ENCODE measurements at places on chromosomes 16 and 17.
A peak's percentile ranks its signal among the peaks of the same experiment; 100 is the strongest.

- peak; percentile 88 for DNase-seq
Observed at GRCh38 chr16:68993885-68994284, 111.6 kb upstream of the HAS3 start.

GRCh38 chr17:28616281-28616680 lies 2.3 kb upstream of the RSKR start:
- no peak for DNase-seq

GRCh38 chr17:8991514-8992285 lies 26.2 kb upstream of the PIK3R5 start:
- peak; percentile 10 for DNase-seq

DNA sequence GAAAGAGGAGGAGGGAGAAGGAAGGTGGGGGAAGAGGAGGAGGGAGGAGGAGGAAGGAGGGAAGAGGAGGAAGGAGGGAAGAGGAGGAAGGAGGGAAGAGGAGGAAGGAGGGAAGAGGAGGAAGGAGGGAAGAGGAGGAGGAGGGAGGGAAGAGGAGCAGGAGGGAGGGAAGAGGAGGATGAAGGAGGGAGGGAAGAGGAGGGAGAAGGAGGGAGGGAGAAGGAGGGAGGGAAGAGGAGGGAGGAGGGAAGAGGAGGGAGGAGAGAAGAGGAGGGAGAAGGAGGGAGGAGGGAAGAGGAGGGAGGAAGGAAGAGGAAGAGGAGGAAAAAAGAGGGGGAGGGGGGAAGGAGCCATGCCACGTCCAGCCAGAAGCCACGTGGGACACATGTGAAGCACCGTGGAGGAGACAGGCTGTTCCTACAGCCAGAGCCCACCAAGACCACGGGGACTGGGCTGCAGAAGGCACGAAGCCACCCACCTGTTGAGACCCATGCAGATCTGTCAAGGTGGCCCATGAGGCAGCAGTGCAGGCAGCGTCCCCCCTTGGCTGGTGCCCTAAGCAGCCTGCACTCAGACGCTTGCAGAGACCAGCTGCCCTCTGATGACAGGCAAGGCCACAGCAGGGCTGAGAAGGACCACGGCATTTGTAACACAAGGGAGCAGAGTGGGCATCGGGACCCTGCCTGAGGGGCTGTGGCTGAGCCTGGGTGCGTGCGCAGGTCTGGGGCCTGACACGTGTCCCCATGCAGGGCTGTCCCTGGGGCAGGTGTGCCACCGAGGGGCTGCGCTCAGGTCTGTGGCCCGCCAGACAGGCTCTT lies 10.3 kb downstream of the NDUFAF8 start:
- DNase-seq = no peak

DNA sequence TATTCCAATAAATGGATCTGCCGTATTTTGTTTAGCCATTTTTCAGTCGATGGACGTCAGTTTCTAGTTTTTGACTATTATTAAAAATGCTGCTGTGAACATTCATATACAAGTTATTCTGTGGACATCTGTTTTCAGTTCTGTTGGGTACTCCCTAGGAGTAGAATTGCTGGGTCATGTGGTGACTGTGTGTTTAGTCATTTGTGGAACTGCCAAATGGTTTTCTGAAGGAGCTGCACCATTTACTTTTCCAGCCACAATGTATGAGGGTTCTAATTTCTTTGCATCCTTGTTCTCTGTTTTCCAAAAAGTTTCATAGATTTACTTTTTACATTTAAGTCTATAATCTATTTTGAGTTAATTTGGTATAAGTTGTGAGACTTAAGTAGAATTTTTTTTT lies 29.5 kb downstream of the CYLD start:
- peak; percentile 17 for DNase-seq

DNA sequence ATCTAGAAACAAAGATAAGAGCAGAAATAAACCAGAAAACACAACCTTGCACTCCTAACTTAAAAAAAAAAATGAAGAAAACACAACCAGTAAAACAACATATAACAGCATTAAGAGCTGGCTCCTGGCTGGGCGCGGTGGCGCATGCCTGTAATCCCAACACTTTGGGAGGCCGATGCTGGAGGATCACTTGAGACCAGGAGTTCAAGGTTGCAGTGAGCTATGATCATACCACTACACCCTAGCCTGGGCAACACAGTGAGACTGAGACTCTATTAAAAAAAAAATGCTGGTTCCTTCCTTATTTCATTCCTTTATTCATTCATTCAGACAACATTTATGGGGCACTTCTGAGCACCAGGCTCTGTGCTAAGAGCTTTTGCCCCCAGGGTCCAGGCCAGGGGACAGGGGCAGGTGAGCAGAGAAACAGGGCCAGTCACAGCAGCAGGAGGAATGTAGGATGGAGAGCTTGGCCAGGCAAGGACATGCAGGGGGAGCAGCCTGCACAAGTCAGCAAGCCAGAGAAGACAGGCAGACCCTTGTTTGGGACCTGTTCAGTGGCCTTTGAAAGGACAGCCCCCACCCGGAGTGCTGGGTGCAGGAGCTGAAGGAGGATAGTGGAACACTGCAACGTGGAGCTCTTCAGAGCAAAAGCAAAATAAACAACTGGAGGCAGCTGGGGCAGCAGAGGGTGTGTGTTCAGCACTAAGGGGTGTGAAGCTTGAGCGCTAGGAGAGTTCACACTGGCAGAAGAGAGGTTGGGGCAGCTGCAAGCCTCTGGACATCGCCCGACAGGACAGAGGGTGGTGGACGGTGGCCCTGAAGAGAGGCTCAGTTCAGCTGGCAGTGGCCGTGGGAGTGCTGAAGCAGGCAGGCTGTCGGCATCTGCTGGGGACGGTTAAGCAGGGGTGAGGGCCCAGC lies 2.6 kb downstream of the STH start:
- DNase-seq = no peak

DNA sequence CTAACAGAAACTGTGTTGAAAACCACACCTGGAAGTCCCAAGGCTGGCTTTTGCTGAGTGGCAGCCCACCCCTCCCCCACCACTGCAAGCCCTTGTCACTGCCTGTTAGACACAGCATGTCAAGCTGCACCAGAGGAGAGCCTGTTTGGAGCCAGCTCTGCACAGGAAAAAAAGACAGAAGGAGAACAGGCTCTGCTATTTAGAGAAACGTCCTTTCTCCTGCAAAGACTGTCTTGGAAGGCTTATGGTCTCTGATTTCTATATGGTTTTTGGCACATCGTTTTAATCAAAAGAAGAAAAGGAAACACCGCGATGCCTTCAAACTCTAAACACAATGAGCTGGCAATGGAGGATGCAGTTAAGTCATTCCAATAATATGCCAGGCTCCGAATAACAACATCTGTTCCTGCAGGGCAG lies 275.5 kb downstream of the MAP2K4 start:
- no peak for DNase-seq

DNA sequence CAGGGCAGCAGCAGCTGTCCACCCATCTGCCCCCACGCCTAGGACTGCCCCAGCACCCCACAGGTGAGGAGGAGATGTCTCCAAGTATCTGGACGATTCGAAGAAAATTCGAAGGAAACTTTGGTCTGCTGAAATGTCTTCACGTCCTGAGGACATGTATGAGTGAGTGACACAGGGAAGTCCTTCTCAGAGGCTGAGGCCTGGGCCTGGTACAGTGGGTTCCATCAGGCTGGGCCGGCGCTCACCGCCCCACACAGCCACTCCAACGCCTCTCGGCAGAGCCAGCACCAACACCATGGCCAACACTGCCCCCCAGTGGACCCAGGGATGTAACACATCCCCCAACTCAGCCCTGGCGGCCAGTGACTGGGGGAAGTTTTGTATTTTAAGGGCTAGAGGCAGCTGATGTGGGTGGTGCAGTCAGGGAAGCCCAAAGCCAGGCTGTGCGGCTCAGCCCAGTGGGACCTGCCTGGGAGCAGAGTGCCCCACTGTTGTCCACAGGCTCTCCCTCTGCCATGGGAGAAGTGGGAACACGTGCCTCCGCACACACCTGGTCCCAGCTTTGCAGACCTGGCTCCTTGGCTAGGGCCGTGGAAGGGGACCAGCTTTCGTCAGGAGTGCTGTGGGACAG lies 55.8 kb upstream of the FASN start:
- DNase-seq = peak; percentile 11

GRCh38 chr17:32302860-32303649 lies 37.4 kb downstream of the RHBDL3 start:
- no peak for DNase-seq

GRCh38 chr16:1639860-1640259 lies 27.7 kb downstream of the CRAMP1 start:
- DNase-seq = no peak

GRCh38 chr16:47724115-47724785 lies 263.1 kb downstream of the PHKB start:
- no peak for DNase-seq

- no peak for DNase-seq
Observed at GRCh38 chr17:17741349-17742023, 60.2 kb downstream of the RAI1 start.

- DNase-seq = no peak
Observed at GRCh38 chr16:83952587-83952939, 477 bp upstream of the OSGIN1 start.

GRCh38 chr16:54677308-54677950 lies 253.2 kb upstream of the IRX5 start:
- no peak for DNase-seq

GRCh38 chr17:46984892-46985291 lies 5.8 kb upstream of the RPRML start:
- DNase-seq = no peak

DNA sequence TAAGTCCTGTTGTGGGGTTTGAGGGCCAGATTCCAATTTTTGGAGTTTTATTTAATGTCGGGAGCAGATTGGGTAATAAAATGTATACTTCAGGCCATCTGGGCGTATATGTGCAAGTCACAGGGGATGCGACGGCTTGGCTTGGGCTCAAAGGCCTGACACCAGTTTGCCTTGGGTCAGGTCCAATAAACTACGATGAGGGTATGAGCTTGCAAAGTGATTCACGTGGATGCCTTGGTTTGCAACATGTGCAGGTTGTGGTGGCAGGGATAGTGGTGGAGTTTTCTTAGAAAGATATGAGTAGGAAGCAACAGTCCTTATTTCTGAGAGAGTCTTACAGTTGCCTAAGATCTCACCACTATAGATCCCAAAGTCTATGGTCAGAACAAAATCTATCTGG lies 157.0 kb upstream of the CDH11 start:
- no peak for DNase-seq

GRCh38 chr16:86026171-86026910 lies 127.4 kb downstream of the IRF8 start:
- no peak for DNase-seq

DNA sequence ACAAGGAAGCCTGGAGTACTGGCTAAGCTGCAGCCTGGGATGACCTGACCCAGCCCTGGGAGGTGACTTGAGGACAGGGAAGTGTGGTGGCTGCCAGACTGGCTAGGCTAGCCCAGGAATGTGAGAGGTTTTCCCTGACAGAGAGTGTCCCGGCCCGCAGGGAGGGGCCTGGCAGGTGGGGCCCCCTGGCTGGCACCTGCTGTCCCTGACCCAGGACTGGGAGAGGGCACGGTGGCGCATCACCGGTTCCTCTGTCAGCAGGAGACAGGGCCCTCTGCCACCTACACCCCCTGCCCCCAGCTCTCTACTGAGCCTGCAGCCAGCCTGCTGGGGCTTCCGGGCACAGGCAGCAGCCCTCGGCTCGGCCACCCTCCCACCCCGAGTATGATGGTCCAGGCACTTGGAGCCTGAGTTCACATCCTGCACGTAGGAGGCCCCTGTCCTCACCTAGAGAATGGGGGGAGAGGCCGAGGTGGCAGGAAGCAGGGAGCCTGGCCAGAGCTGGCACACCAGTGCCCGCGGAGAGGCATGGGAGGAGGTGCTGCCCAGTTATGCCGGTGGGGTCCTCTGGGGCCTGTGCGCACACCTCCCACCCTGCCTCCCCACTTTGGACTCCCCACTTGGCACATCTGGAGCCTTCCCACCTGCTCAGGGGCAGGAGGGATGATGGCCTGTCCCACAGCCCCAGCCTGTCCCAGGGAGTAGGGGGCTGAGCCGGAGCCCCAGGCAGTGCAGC lies 528 bp downstream of the PRSS27 start:
- DNase-seq = no peak

DNA sequence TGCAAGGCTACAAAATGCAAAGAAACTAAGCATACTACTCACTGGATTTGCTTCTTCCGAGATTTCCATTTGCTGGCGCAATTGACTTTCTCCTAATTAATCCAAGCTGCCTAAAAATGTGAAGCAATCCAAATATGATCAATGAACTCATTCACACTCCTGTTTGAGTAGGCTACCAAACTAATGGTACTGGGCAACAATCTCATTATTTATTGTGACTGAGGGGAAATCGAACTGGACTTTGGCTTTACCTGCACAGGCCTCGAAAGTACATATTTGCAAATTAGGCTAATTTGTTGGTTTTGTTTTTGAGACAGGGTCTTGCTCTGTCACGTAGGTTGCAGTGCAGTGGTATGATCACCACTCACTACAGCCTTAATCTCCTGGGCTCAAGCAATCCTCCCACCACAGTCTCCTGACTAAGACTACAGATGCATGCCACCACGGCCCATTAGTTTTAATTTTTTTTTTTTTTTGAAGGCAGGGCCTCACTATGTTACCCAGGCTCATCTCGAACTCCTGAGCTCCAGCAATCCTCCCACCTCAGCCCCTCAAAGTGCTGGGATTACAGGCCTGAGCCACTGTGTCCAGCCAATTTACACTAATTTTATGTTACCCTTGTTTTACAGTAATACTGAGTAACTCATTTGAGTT lies 2.6 kb downstream of the ERI2 start:
- DNase-seq = no peak

DNA sequence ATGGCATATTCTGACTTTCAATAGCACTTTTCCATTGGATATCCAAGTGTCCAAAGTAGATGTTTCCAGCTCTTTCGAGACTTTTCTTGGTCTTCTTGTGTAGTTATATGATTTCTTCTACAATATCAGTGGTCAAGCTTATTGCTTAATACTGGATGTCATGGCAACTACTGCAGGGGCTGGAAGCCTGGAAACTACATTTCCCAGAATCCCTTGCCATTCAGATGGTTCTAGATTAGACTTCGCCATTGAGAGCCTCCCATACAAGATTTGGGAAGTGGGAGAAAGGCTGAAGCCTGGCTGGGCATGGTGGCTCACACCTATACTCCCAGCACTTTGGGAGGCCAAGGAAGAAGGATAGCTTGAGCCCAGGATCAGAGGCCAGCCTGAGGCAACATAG lies 153.6 kb downstream of the C16orf95 start:
- no peak for DNase-seq

DNA sequence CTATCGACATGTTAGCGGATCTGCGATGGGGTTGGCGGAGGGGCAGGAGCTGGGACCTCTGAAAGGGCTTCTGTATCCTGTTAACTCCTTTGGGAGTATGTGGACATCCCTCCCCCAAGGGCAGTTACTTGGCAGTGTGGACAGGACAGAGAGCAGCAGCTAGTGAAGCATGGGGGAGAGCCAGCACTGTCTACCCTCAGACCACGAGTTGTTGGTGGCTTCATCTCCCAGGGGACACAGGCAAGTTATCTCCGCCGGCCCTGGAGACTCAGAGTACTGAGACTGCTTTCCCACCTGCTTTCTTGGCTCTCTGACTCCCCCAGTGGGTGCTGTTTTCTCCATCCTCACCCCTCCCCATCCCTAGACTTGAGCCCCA lies 5.3 kb upstream of the GFAP start:
- DNase-seq = no peak

GRCh38 chr17:62187681-62188080 lies 122.6 kb upstream of the MED13 start:
- no peak for DNase-seq

- DNase-seq = no peak
Observed at GRCh38 chr17:55710410-55710809, 12.3 kb downstream of the TMEM100 start.

GRCh38 chr17:72204742-72205141 lies 83.9 kb downstream of the SOX9 start:
- no peak for DNase-seq

GRCh38 chr16:15829460-15829859 lies 27.4 kb downstream of the MYH11 start:
- no peak for DNase-seq

- DNase-seq = no peak
Observed at GRCh38 chr16:75482434-75483205, 12.6 kb downstream of the CHST6 start.

Data from non-pigmented ciliary epithelial cell (primary cell).